Small intestine (tissue), 16 donors: ENCODE measurements at places on chromosomes 1 and 21.

- DNase-seq = peak; percentile 57
Observed at GRCh38 chr1:89286549-89287180, 14.0 kb upstream of the GBP5 start.

GRCh38 chr1:62013264-62013663 lies 181.4 kb upstream of the L1TD1 start:
- no peak for DNase-seq

DNA sequence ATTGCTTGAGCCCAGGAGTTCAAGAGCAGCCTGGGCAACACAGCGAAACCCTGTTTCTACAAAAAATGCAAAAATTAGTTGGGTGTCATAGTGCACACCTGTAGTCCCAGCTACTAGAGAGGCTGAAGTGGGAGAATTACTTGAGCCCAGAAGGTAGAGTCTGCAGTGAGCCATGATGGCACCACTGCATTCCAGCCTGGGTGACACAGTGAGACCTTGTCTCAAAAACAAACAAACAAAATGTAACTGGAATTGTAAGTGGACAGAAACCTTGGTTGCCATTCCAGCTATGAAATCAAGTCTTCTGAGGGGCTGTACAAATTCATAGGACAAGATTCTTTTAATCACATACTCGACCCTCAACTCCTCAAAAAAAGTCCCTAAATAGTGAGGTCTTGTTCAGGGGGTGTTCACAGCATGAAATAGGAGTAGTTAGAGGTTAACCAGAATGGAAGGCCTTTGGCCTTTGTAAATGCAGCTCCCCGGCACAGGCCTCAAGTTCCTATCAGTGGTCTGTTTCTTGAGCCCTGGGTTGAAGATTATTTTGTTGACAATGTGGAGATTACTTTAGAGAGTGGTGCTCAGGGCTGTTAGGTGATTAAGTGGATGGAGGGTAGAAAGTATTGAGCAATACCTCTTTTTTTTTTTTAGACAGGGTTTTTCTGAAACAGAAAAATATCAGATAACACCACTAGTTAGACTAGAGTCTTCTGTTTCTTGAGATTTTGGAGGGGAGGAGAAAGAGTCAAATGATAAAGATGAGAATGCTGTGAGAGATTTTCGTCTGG lies 138.7 kb upstream of the ZNF648 start:
- DNase-seq = peak; percentile 66

GRCh38 chr1:191585095-191585494 lies 573.2 kb upstream of the RGS18 start:
- DNase-seq = no peak

- peak; percentile 43 for DNase-seq
Observed at GRCh38 chr1:88985032-88985431, 7.4 kb downstream of the KYAT3 start.

DNA sequence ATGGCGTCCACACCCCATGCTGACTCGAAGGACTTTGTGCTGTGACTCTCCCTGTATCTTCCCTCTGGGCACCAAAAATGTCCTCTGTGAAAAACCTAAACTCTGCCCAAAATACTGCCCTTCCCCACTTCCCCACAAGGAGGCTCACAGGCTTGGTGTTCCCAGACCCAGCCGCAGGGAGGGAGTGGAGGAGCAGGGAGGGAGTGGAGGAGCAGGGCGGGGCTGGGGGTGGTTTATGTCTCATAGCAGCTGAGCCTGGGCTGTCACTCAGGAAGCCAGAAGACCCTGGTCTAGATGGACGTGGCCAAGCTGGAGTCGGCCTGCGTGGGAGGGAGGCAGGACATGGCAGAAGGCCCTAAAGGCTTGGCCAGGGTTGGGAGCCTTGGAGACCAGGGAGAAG lies 461.7 kb downstream of the PTPRU start:
- DNase-seq = peak; percentile 10

- peak; percentile 26 for DNase-seq
Observed at GRCh38 chr1:179142889-179143299, 61.0 kb downstream of the TOR3A start.

GRCh38 chr1:39472826-39473225 lies 18.6 kb upstream of the BMP8A start:
- no peak for DNase-seq

- DNase-seq = no peak
Observed at GRCh38 chr1:185112356-185112755, 44.4 kb downstream of the TRMT1L start.

GRCh38 chr1:14871218-14871970 lies 272.9 kb downstream of the KAZN start:
- DNase-seq = no peak

GRCh38 chr21:43304621-43305335 lies 122.2 kb downstream of the SIK1 start:
- no peak for DNase-seq
